ENCODE measurements at places on chromosomes 1 and 21.

- no peak for DNase-seq
Measured at GRCh38 chr1:6210591-6211355, 4.9 kb downstream of the RNF207 start.

GRCh38 chr1:34267326-34267725 is 90.6 kb downstream of the C1orf94 start:
- DNase-seq = no peak

DNA sequence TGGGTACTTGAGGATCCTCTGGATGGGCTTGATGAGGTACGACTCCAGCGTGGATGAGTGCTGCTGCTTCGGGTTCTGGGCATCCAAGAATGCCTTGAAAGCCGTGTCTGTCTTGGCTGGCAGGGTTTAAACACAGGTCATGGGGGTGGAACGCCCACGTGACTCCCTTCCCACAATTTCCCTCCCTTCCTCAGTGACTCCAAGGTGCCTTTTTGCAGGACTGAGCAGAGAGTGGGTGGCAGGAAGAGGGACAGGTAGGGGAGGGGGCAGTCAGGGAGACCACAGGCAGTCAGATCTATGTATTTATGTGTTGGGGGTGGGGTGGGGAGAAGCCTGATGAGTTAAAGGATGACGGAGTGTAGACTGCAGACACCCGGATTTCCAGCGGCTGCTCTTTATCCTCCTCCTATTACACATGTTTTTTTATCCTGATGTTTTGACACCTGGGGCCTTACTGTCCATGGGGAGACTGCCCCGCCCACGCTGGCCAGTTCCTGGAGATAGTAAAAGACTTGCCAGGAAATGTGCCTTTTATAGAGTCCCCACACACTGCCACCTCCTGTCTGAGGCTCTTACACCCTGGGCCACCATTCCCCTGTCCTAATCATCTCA is 103.2 kb upstream of the KRTAP19-8 start:
- DNase-seq = no peak

- DNase-seq = no peak
Measured at GRCh38 chr1:167668108-167668507, 38.1 kb downstream of the RCSD1 start.

DNA sequence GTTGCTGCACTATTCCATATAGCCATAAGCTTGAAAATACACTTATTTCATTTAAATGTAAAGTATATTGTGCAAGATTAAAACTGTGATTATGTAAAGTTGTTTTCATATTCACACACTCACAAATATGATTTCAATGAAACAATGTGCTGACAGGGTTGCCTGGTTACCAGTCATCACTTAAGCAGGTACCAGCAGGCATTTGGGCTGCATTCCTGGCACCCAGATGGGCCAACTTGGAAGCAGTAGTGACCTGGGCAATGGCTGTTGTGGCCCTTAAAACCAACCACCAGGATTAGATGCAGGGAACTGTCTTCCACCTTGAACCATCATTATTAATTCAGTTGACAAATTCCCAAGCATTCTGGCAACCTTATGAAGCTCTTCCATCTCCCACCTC is 45.0 kb upstream of the RASAL2 start:
- no peak for DNase-seq
